ENCODE measurements at places on chromosomes 7 and 10. TPM values are rescaled to one million over a fixed set of nuclear protein-coding genes. Genes with fewer than 3 reads are reported as not detected.

Gene OR9A2
- total RNA-seq: not detected

DNA sequence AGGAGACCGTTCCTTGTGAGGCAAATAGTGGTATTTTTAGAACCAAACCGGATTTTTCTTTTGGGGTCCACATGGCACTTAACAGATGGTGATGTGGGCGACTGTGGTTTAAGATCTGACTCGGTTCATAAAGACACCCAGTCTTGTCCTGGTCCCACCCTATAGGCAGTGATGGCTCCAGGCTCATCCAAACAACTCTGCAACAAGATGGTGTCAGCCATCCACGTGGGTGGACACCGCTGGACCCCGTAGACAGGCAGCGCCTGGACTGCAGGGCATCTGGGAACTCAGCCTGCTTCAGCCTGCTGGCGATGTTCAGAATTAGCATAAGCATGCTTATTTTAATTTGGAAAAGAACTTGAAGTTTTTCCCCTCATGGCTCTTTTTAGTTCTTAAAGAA is 258.4 kb upstream of the FZD1 start:
- no peak overlapping the region for H3K4me3 ChIP-seq
- no peaks in the 10 kb centered on the region for H3K27me3 ChIP-seq
- H3K36me3 ChIP-seq: no peaks in the 10 kb centered on the region
- H3K27ac ChIP-seq: no peak overlapping the region
- H3K4me1 ChIP-seq: no peaks in the 10 kb centered on the region
- no peak for DNase-seq

DNA sequence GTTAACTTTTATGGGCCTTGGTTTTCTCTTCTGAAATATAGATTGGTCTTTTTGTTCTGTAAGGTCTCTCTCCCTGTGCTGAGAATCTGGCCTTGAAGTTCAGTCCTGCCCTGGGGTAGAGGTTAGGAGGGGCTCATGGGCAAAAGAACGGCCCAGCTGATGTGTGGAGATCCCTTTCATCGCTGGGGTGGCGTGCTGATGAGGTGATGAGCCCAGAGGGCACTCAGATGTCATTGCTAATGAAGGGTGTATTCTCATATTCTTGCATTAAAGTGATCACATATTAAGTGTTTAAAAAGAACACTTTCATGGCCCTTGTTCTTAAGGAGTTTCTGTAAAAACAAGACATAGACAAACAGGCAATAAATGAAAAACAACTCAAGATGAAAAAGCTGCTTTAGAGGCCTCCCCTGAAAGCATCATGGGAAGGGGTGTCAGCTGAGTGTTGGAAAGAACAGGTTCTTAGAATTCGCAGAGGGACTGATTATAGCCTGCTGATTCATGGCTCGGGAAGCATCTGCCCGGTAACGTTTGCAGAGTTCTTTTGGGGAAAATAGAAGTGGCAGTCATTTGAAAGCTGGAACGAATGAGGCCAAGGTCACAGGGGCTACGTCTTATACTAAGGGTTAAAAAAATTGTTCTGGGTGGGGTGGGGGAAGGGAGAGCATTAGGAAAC is 72.5 kb upstream of the GPR158 start:
- no peaks in the 10 kb centered on the region for H3K36me3 ChIP-seq
- H3K4me1 ChIP-seq: no peaks in the 10 kb centered on the region

DNA sequence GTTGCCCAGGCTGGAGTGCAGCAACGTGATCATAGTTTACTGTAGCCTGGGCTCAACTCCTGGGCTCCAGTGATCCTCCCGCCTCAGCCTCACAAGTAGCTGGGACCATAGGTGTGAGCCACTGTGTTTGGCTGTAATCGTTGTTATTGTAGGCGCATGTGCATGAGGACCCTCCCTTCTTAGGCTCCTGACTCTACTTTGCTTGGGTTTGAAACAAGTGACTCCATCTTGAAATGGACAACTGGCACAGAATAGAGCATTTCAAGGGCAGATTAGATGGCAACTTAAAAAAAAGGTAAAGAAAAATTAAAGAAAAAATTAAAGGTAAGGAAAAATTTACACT is 15.4 kb upstream of the GIMAP8 start:
- no peaks in the 10 kb centered on the region for H3K36me3 ChIP-seq
- no peak overlapping the region for H3K27ac ChIP-seq
- no peaks in the 10 kb centered on the region for H3K4me1 ChIP-seq
- H3K4me3 ChIP-seq: no peak overlapping the region
- DNase-seq: no peak

Data from right atrium auricular region (tissue), 2 donors.